ENCODE measurements at places on chromosomes 2 and 18.

DNA sequence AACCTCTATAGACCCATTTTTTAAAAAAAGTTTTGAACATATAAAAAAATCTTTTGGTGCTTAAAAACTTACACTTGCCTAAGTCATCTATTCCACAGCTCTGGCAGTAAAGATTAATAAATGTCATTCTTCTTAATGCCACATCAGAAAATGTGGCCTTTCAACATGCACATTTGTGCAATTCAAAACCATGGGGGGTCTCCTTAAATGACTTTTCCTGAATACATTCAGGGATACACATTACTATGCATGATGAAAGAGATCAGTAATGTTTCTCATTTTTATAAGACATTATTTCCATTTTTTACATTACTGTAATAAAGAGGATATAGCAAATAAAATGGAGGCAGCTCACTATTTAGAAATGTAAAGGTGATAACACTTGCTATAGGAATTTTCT lies 142.3 kb downstream of the RBM43 start:
- DNase-seq = no peak

GRCh38 chr2:172366596-172367150 lies 60.7 kb upstream of the ITGA6 start:
- DNase-seq = no peak

- DNase-seq = no peak
These were observed 198.9 kb downstream of the BCL2 start for GRCh38 chr18:63120620-63121019.

GRCh38 chr2:165467921-165468320 lies 1.6 kb upstream of the CSRNP3 start:
- no peak for DNase-seq

- no peak for DNase-seq
These were observed 49.5 kb upstream of the REL start for GRCh38 chr2:60831921-60832320.

- DNase-seq = no peak
These were observed 85.5 kb upstream of the CYP26B1 start for GRCh38 chr2:72233211-72233610.

- DNase-seq = no peak
These were observed 173.9 kb downstream of the ANAPC1 start for GRCh38 chr2:111710085-111710484.

GRCh38 chr2:73704285-73704684 lies 32.9 kb downstream of the TPRKB start:
- no peak for DNase-seq

- DNase-seq = no peak
These were observed 404.9 kb downstream of the CPS1 start for GRCh38 chr2:210961249-210961648.

- no peak for DNase-seq
These were observed 48.8 kb upstream of the TMEFF2 start for GRCh38 chr2:192243488-192243887.

DNA sequence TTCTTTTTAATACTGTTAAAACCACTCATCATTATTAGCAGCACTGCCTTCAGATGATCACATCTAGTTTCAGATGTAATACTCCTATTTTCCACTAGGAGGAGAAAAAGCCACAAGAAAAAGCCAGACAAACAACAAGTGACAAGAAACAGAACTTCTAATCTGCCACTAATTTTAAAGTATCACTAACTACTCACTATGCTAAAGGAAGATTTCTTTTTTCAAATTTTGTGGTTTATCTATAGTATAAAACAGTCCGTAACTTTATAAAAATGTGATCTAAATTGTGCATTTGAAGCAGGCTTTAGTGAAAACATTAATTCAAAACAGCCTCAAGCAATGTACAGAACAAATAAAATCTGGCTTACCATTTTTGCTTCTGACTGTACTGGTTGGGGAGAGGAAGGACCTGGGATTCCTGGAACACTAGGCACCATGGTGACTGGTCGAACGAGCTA lies 56.8 kb downstream of the ATF2 start:
- no peak for DNase-seq

- DNase-seq = no peak
These were observed 26.5 kb downstream of the LYPD6B start for GRCh38 chr2:149064856-149065630.

DNA sequence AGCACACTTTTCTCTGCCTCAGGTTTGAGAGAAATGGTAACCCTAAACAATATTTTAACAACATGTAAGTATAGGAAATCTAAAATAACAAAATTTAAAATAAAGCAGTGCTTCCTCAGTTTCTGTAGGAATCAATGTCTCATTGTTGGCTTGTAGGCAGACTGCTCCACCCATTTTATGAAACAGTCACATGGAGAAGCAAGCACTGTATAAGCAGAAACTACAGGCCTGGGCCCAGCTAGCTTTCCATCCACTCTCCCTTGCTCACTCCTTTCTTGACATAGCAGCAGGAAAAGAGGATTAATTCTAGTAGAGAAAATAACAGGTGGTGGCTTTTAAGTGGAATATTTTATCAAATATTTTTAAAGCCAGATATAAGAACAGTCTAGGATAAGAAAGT lies 97.2 kb downstream of the PLEKHM3 start:
- no peak for DNase-seq

- DNase-seq = no peak
These were observed 19.4 kb upstream of the RNF138 start for GRCh38 chr18:32072321-32072720.

GRCh38 chr2:3299703-3300102 lies 77.9 kb downstream of the EIPR1 start:
- no peak for DNase-seq

GRCh38 chr2:153043385-153043784 lies 325.0 kb downstream of the ARL6IP6 start:
- DNase-seq = no peak

- DNase-seq = no peak
These were observed 5.2 kb downstream of the COPS8 start for GRCh38 chr2:237090906-237091305.

DNA sequence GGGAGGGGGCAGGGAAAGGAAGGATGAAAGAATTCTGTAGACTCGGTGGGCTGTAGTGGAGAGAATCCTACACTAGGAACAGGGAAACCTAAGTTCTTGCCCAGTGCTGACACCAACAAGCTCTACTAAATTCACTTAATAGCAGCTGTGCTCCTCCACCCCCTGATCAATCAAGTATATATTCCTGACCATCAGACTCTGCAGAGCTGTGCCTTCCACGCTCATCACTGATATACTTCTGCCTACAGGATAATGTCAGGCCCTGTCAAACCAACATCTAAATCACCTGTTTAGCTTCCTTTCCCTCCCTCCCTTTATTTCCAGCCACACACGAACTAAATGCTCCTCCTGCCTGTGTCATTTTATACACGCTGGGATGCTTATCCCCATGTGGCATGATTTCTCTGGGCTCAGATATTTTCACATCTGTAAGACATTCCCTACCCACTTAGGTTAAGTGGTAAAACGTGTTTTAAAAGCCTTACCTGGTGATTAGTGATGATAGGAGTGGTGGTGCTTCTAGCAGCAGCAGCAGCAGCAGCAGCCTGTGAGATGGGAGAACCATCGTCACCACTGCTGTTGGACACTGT lies 301.9 kb downstream of the LRRTM1 start:
- no peak for DNase-seq

DNA sequence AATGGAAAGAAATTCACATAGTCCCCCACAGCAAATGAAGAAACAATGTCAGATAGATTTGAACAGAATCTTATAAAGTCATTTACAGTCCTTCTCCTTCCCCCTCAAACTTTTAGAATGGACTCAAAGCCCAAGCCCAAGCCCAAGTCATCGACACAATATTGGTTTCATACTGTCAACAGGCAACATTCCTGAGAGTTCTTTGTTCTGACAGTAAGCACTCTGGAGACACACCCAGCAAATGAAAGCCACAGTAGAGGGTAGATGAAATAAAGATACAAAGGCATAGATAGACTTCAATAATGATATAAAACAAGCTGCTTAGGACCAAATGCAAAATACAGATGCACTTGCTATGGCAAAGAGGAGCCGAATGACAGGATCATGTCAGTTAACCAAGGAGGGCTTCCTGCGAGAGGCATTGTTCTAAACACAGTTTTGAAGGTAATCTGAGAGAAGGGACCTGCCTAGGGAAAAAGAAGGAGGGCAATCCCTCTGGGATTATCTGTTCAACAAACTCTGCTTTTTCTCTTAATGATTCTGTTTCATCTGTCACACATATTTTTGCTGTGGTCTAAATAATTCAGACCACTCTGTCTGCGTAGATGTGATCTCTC lies 97.1 kb upstream of the MAP4K3 start:
- no peak for DNase-seq

Data from T-helper 2 cell (primary cell).